ENCODE measurements at places on chromosomes 3 and 15.

DNA sequence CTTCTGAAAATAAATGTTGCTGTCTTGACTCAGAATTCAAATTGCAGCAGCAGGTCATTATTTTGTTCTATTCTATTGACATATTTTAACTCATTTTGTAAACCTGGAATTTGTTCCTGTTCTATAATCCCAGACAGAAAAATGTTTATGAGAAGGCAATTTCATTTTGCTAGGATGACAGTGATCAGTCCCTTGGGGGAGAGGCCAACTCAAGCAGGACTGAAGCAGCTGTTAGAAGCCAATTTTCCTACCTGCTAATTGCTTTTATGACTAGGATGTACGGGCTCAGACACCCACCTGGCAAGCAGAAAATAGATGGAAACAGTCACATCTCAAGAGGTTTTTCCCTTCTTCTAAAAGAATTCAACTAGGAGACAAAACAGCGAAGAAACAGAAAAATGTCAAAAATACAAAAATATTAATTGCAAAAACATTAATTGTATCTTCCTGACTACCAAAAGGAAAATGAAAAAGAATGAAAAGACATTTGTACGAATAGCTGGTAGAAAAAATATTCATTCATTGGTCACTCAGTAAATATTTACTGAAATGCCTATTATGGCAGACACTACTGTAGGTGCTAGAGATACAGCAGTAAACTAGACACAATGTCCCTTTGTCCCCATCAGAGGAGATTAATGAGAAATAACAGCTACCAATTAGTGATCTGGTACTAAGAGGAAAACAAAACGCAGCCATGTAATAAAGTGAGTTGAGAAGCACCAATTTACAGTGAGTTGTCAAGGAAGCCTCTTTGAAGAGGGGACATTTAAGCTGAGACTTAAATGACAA is 73.5 kb downstream of the PEAK1 start:
- no peaks in the 10 kb centered on the region for H3K36me3 ChIP-seq
- no peak for DNase-seq
- H3K4me1 ChIP-seq = peaks cover 4% of the 10 kb centered on the region
- no peak overlapping the region for H3K4me3 ChIP-seq
- no peaks in the 10 kb centered on the region for H3K27me3 ChIP-seq

- peak; percentile 50 for DNase-seq
- no peak overlapping the region for H3K4me3 ChIP-seq
- H3K36me3 ChIP-seq = peaks cover 7% of the 10 kb centered on the region
- peak overlapping the region; percentile 81 for H3K27ac ChIP-seq
- no peaks in the 10 kb centered on the region for H3K27me3 ChIP-seq
Observed at GRCh38 chr3:129650256-129650872, 43.9 kb upstream of the PLXND1 start.

GRCh38 chr3:80261082-80261481 is 493.3 kb upstream of the ROBO1 start:
- H3K36me3 ChIP-seq = no peaks in the 10 kb centered on the region
- no peaks in the 10 kb centered on the region for H3K4me1 ChIP-seq
- no peak overlapping the region for H3K4me3 ChIP-seq
- no peak for DNase-seq
- H3K27me3 ChIP-seq = no peaks in the 10 kb centered on the region

GRCh38 chr15:28051955-28052633 is 47.0 kb downstream of the OCA2 start:
- H3K27ac ChIP-seq = no peak overlapping the region
- no peak for DNase-seq
- peaks cover 6% of the 10 kb centered on the region for H3K27me3 ChIP-seq
- H3K36me3 ChIP-seq = no peaks in the 10 kb centered on the region

DNA sequence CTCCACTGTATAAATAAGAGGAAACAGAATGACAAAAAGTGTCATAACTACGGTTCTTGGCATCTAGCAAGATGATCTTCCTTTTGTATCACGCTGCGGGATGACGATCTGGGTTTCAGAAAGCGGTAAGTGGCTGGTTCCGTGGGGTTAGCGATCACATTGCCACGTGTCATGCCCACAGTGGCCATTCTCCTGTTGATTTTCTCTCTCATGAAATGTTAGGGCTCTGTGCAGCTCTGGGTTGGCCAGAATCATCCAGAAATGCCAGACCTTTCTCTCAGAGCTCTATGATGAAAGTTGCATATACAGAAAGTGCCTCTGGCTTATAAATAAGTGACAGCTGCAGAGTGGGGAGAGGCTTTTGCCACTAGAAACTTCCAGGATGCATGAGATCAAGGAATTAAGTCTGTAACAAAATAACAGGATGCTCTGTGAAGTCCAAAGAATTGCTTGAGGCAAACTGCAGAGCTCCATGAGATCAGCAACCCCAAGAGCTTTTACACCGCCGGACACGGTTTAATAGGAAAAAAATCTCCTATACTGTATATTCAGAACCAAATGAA is 71.6 kb downstream of the ABTB1 start:
- H3K4me1 ChIP-seq = no peaks in the 10 kb centered on the region
- H3K27ac ChIP-seq = no peak overlapping the region
- H3K4me3 ChIP-seq = no peak overlapping the region
- no peak for DNase-seq
- H3K36me3 ChIP-seq = no peaks in the 10 kb centered on the region
